ENCODE measurements at places on chromosomes 13 and 19. TPM values are rescaled to one million over a fixed set of nuclear protein-coding genes. Genes with fewer than 3 reads are reported as not detected.
A peak's percentile ranks its signal among the peaks of the same experiment; 100 is the strongest.

Gene ACER1
- not detected for total RNA-seq

Gene NFKBIB
- 29.2 TPM for total RNA-seq

Gene JSRP1
- total RNA-seq: not detected

Gene OR7C1
- not detected for total RNA-seq

Gene PBX4
- 2.0 TPM for total RNA-seq

GRCh38 chr19:54266133-54266532, 9.1 kb upstream of the LILRB5 start:
- no peaks in the 10 kb centered on the region for H3K36me3 ChIP-seq
- H3K27me3 ChIP-seq: no peaks in the 10 kb centered on the region
- peak; percentile 83 for DNase-seq
- no peak overlapping the region for H3K4me3 ChIP-seq
- no peak overlapping the region for H3K27ac ChIP-seq

GRCh38 chr13:76934671-76935070, 13.6 kb upstream of the ACOD1 start:
- DNase-seq: no peak
- no peaks in the 10 kb centered on the region for H3K4me1 ChIP-seq
- H3K27ac ChIP-seq: no peak overlapping the region
- no peak overlapping the region for H3K4me3 ChIP-seq

DNA sequence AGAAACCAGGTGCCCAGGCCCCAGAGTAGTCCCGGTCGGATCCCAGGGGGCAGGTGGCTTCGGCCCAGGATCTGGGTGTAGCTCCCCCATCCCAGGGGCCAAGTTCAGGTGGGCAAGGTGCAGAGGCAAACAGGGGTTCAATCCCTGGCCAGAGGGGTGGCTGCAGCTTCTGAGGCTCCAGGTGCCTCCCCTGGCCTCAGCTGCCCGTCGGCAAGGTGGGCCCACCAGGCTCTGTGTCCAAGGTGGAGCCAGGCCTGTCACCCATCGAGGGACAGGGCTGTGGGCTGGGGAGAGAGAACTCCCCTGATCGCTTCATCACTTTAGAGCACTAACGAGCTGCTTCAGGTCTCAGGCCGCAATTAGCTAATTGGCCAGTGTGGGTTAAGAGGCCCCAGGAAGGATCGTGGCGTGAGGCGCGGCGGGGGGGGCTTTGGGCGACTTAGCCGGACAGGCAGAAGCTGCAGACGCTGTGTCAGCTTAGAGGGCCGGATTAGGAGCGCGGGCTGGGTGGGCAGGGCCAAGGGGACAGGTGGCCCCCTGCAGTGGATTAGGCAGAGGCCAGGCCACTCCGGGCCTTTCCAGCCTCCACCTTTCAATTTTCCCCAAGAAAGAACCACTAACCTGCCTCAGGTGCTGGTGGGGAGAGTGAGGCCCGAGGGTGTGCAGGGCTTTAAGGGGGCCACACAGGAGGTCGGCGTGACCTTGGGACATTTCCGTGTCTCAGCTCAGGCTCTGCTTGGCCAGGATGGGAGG, 2.8 kb upstream of the RAX2 start:
- no peak overlapping the region for H3K4me3 ChIP-seq
- peaks cover 2% of the 10 kb centered on the region for H3K36me3 ChIP-seq
- DNase-seq: no peak
- H3K4me1 ChIP-seq: no peaks in the 10 kb centered on the region

DNA sequence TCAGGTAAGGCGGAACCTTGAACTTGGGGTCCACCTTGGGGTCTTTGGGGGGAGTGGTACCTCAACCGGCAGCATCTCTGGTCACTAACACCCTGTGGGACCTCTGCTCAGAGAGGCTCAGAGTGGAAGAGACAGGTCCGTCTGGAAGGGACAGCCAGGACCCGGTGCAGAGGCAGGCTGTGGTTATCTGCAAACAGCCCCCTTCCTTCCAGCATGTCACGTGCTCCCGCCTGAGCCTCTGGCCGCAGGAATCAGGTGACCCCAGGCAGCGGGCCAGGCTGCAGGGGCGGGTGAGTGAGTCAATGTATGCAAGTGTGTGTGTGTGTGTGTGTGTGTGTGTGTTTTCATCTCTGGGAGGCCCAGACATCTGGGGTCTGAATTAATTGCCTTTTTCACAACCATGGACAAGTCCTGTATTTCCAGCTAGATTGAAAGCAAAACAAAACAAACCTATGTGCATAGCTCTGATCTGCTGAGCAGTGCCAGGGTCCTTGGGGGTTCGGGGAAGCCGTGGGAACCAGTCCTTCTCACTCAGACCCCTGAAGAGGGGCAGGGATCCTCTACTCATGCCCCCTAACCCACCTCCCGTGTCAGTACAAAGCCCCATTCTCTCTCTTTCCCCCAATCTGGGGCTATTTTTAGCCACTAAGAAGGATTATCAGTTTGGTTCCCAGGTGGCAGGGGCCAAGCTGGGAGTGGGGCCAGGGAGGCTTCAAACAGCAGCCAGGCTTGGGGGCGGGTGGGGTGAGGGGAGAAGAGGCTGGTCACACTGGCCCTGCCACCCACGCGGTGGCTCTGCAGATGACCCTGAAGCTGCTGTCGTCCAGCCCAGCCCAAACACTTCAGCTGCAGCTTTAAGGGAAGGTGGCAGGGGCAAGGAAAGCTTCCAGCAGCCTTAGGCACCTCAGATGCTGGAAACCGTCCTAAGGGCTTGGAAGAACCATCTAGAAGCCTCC, 31.4 kb downstream of the CERS4 start:
- H3K27ac ChIP-seq: peak overlapping the region; percentile 2
- H3K4me3 ChIP-seq: no peak overlapping the region
- H3K27me3 ChIP-seq: no peaks in the 10 kb centered on the region
- DNase-seq: peak; percentile 93
- peaks cover 19% of the 10 kb centered on the region for H3K4me1 ChIP-seq

- no peak for DNase-seq
- no peak overlapping the region for H3K4me3 ChIP-seq
- no peaks in the 10 kb centered on the region for H3K36me3 ChIP-seq
Measured at GRCh38 chr13:47215736-47216135, 318.9 kb upstream of the HTR2A start.

- H3K27me3 ChIP-seq: no peaks in the 10 kb centered on the region
- H3K4me3 ChIP-seq: no peak overlapping the region
- H3K36me3 ChIP-seq: no peaks in the 10 kb centered on the region
- H3K4me1 ChIP-seq: no peaks in the 10 kb centered on the region
- no peak overlapping the region for H3K27ac ChIP-seq
- DNase-seq: no peak
Measured at GRCh38 chr19:28359431-28360414, 853.2 kb downstream of the UQCRFS1 start.

GRCh38 chr19:30625947-30626625, 253.9 kb downstream of the ZNF536 start:
- H3K27ac ChIP-seq: no peak overlapping the region
- DNase-seq: no peak
- no peak overlapping the region for H3K4me3 ChIP-seq
- no peaks in the 10 kb centered on the region for H3K36me3 ChIP-seq
- H3K27me3 ChIP-seq: no peaks in the 10 kb centered on the region

DNA sequence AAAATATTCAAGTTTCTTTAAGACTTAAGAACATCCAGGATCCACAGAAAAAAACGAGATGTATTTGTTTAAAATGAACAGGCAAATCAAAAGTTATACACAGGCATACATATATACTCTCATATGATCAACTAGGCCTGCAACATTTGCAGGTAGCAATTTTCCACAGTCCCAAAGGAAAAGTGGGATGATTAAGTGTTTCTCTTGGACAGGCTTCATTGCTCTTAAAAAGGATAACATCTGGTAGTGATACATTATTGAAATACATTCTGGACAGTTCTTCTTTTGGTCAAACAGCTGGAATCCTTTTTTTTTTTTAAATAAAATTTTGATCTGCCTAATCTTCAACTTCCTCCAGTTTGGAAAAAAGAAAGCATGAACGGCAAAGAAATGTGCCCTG, 114.8 kb upstream of the TDRD3 start:
- no peaks in the 10 kb centered on the region for H3K4me1 ChIP-seq
- H3K27me3 ChIP-seq: no peaks in the 10 kb centered on the region
- no peak for DNase-seq
- no peak overlapping the region for H3K4me3 ChIP-seq
- no peak overlapping the region for H3K27ac ChIP-seq
- no peaks in the 10 kb centered on the region for H3K36me3 ChIP-seq

- H3K36me3 ChIP-seq: no peaks in the 10 kb centered on the region
- no peaks in the 10 kb centered on the region for H3K4me1 ChIP-seq
- H3K27ac ChIP-seq: no peak overlapping the region
- no peak for DNase-seq
Measured at GRCh38 chr13:36355632-36356031, 9.4 kb upstream of the SPART start.

DNA sequence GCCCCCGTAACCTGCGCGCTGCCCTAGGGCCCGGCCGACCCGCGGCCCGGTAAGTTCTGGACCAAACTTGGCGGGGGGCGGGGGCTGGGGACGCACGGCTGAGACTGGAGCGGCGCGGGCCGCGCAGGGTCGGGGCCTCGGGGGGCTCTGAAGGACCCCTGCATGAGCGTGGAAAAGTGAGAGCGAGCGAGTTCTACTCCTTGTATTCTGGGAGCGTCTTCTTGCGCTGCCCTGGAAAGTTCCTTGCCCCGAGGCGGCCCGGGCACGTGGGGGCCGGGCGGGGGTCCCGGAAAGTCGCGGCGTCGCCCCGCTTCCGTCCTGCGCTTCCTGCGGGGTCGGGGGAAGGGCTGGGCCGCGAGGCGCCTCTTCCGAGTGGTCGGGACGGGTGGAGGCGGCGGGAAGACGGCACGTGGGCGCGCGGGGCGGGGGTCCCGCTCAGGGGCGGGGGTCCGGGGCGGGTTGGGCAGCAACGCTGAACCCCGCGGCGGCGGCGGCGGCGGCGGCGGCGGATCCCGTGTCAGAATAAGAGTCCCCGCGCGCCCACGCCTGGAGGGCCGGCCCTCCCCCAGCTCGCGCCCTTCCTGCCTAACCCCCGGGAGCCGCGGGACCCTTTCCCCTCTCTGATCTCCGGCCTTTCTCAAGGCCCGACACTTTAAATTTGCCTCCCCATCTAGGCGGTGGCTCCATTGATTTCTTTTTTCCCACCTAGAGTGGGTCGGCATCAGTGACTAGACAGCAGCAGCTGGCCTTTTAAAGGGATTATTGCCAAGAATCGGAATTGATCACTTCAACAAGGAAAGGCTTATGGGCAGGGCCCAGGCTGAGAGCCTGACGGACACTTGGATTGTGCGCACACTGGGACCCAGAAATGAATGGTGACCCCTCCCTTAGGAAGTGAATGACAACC, 749 bp downstream of the GATAD2A start:
- peaks cover 55% of the 10 kb centered on the region for H3K4me1 ChIP-seq
- H3K27ac ChIP-seq: peak overlapping the region; percentile 93
- no peaks in the 10 kb centered on the region for H3K36me3 ChIP-seq
- DNase-seq: peak; percentile 94

DNA sequence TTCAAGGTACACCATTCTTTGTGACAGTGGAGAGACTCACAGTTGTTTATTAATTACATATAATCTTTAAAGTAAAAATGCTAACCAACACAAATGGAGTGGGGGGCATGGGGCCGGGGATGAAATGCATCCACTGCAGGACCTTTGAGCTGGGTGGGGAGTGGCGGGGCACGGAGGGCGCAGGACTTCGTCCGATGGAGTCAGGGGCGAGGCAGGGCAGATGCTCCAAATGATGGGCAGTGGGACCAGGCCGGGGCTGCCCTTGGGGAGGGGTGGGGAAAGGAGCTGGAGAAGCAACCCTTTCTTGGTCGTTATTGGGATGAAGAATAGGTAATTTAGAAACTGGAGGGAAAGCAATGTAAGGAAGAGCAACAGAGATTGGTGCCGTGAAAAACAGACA, 220.0 kb downstream of the TEX29 start:
- H3K4me3 ChIP-seq: no peak overlapping the region
- no peak overlapping the region for H3K27ac ChIP-seq
- H3K27me3 ChIP-seq: peaks cover 3% of the 10 kb centered on the region
- no peak for DNase-seq

DNA sequence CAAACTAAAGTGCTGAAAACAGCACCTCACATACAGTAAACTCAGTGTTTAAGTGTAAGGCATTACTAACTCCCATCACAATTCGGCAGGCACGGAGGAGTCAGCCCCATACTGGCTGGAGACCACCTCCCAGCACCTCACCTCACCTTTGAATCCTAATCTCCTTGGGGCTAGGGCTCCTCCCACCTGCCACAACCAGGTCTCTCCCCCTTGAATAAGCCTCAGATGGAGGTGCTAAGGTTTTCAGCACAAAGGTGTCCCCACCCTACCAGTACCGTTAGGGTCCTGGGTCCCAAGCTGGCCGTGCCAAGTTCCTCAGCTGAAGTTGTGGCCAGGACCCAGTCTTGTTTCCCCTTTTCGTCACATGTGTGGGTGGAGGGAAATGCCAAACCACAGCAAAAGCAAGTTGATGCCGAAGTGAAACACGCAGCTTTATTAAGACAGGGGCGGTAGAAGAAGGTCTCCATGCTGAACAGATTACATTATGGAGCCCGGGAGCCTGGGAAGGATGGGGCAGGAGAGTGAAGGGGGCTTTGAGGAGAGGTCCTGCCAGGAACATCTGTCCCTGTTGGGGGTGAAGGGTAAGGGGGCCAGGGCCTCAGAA, at the start of gene IGFLR1:
Gene IGFLR1 (minus strand): TSS at position 332 of the 604 bp plus-strand sequence. CDS start 1,272 bp downstream, outside the sequence.
- DNase-seq: no peak
- peaks cover 20% of the 10 kb centered on the region for H3K36me3 ChIP-seq
- no peaks in the 10 kb centered on the region for H3K27me3 ChIP-seq
- H3K27ac ChIP-seq: peak within 1 kb of the TSS; percentile 79
- H3K4me1 ChIP-seq: peaks cover 44% of the 10 kb centered on the region

- no peaks in the 10 kb centered on the region for H3K36me3 ChIP-seq
- no peak overlapping the region for H3K27ac ChIP-seq
- peaks cover 10% of the 10 kb centered on the region for H3K27me3 ChIP-seq
- peaks cover 11% of the 10 kb centered on the region for H3K4me1 ChIP-seq
- no peak for DNase-seq
- H3K4me3 ChIP-seq: no peak overlapping the region
Measured at GRCh38 chr19:17454576-17455071, 6.1 kb downstream of the NXNL1 start.

DNA sequence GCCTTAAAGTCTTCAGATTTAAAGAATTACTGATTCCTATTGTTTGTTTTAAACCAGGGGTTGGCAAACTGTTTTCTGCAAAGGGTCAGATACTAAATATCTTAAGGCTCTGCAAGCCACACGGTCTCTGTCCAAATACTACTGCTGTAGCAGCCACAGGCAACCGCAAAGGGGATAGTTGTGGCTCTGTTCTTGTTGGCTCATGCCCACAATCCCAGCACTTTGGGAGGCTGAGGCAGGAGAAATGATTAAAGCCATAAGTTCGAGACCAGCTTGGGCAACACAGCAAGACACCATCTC, 22.4 kb downstream of the RANBP3 start:
- H3K36me3 ChIP-seq: no peaks in the 10 kb centered on the region
- peak overlapping the region; percentile 71 for H3K27ac ChIP-seq
- no peak overlapping the region for H3K4me3 ChIP-seq
- DNase-seq: no peak
- peaks cover 72% of the 10 kb centered on the region for H3K4me1 ChIP-seq
- no peaks in the 10 kb centered on the region for H3K27me3 ChIP-seq
